HuH-7.5 (cell line): ENCODE measurements at places on chromosomes 11 and 22.

GRCh38 chr22:24728790-24729637 lies 45.5 kb downstream of the PIWIL3 start:
- peak; percentile 43 for DNase-seq

DNA sequence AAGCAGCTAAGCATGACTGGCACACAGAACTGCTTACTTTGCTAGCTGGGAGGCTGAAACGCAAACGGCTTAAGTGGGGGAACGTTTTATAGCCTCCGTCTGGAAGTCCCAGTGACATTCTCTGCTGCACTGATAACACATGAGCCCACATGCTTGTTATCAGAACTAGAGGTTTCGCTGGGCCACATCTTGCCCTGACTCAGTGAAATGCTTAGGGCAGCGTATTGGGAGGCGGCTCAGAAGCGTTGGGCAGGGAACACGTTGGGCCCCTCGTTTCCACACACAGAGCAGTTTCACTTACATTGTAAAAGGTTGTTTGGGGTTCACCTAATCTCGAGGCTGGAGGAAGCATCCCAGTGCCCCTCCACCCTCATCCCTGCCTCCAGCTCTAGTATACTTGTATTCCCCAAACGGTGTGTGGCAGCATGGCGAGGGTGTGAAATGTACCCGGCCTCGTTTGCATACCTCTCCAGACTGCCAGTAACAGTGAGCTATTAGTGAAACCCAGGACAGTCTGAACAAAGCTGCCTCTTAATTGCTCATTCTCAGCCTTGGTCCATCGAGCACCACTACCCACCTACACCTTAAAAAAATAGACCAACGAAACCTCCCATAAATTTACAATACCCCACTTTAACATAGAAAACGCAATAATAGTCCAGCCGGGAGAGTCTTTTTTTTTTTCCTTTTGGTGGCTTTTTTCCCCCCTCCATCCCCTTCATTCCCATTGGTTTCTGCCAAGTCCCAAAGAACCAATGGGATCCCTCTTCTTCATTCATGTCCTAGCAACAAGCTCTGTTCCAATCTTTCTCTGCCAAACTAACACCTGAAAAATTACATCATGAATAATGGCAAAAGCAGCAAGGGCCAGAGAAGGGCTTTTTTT lies 218.8 kb upstream of the SORL1-AS1 start:
- no peak for DNase-seq

GRCh38 chr11:35850191-35850590 lies 93.7 kb upstream of the LDLRAD3 start:
- no peak for DNase-seq

DNA sequence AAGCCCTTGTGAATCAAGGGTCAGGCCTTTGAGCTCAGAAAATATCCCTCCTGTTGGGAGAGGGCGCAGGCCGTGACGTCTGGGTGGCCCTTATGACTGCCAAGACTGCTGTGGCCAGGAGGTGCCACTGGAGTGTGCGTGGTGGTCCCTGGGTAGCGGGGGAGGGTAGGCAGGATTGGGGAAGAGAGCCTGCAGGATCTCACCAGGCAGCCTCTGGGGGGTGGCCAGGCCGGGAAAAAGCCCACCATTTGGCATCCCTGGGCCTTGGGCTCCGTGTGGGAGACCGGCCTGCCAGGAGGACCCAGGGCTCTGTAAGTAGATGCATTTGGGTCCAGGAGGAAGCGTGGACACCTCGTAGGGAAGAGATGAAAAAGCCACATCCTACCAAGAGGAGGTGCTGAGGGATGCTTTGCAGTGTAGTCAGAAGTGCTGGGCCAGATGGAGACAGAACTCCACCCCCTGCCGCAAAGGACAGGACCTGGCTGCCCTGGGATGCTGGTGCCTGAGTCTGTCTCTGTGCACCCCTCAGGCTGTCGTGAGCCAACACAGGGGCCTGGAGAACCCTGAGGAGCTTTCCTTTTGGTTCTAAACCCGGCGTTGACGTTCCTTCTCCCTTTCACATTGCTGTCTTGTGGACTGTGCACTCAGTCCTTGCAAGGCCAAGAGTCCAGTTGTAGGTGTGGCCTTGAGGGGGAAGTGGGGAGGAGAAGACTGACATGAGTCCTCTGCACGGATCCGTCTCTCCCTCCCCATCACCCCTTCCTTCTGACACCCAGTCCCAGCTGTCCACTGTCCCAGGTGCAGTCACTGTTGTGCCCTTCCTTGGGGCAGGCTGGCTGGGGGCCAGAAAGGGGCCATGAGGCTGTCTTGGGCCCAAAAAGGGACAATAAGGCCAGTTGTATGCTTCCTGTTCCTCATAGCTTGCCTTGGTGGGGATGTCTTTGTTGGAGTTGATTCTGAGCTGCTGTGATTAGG lies 12.7 kb upstream of the MIEF1 start:
- no peak for DNase-seq

- peak; percentile 36 for DNase-seq
Observed at GRCh38 chr11:75782540-75783263, 14.1 kb downstream of the DGAT2 start.

DNA sequence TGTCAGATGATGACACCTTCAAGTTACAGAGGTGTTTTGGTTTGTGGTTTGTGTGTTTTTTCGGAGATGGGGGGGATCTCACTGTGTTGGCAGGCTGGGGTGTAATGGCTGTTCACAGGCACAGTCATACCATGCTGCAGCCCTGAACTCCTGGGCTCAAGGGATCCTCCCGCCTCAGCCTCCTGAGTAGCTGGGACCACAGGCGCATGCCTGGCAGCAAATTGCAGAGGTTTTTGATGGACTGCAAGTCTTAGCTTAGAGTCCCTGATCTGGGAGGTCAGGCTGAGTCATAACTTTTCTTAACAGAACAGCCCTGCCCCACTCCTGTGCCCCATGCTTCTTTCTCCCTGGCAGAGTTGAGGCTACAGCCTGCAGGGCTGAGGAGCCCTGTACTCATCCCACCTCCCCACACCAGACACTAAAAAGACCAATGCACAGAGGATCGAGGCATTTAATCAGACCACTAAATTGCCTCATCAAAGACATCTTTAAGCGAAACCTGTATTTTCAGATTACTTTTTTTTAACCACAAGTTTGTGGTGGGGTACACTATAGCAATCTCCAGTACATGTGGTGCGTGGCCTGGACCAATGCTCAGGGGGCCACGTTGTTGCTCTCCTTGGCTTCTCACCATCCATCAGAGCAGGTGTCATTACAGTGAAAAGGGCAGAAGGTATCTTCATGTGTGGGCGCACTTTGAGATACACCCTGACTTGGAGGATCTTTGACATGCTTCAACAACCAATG lies 17.1 kb upstream of the ADORA2A start:
- no peak for DNase-seq

- no peak for DNase-seq
Observed at GRCh38 chr11:119438599-119438998, 15.6 kb upstream of the THY1 start.

DNA sequence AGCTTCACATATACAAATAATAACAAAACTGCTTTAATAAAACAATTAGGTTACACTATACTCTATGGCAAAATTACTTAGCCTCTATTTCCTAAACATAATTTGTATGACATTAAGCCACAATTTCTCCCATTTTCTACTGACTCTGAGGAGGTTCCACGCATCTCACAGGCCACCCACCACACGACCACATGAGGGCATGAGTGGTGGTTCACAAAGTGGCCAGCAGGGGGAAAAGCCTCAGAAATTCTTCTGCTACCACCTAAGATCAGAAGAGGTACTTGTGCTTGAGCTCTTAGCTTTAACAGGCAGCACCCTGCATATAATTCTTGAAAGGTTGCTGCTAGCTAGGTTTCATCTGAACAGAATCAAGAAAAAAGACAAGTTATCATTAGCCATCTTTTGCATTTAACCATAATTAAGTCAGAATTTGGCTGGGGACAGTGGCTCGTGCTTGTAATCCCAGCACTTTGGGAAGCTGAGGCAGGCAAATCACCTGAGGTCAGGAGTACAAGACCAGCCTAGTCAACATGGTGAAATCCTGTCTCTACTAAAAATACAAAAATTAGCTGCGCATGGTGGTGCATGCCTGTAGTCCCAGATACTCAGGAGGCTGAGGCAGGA lies 7.7 kb downstream of the LPXN start:
- DNase-seq = peak; percentile 10

DNA sequence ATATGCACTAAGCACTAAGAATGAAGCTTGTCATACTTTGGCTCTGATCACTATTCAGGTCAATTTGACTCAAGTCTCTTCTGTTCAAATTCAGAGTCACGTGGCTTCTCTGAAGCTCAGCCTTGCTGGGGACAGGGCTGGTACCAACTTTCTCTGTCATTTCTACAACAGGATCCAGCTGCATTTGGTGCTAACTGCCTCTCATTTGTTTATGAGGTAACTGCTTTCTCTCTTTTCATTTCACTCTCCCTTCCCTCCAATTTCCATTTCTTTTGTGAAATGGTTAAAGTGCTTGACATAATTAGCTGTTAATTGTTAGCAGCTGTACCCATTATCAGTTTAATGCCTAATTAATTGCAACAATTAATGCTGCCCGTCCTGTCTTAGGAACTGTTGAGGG lies 259.7 kb upstream of the PLET1 start:
- DNase-seq = no peak

DNA sequence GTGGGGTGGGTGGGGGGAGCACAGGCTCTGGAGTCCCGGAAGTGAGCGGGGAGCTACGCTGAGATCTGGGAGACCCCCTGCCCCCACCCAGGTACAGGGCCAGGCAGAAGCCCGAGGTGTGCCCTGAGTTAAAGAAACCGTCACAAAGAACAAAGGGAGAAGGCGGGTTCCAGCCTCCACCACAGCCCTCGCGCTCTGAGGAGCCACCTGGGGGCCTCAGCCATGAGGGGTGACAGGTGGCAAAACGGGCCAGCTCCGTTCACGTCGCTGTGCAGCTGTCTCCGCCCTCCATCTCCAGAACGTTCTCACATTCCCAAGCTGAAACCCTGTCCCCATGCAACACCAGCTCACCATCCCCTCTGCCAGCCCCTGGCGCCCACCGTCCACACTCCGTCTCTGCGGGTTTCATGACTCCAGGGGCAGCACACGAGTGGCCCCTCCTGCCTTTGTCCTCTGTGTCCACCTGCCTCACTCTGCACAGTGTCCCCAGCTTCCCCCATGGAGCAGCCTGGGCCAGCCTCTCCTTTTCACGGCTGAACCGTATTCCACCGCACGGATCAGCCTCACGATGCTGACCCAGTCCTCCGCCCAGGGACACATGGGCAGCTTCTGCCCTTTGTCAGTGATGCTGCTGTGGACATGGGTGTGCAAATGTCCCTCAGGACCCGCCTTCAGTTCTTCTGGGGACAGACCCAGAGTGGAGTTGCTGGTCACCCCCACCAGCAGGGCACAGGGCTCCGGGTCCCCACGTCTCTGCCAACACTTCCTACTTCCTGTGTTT lies 1.7 kb upstream of the MUC5B start:
- DNase-seq = peak; percentile 8

DNA sequence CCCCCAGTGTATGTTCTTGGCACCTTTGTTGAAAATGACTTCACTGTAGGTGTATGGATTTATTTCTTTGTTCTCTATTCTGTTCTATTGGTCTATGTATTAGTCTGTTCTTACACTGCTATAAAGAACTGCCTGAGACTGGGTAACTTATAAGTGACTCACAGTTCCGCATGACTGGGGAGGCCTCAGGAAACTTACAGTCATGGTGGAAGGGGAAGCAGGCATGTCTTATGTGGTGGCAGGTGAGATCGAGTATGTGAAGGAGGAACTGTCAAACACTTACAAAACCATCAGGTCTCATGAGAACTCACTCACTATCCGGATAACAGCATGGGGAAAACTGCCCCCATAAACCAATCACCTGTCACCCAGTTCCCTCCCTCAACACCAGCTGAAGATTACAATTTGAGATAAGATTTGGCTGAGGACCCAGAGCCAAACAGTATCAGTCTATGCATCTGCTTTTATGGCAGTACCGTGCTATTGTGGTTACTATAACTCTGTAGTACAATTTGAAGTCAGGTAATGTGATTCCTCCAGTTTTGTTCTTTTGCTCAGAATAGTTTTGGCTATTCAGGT lies 836.2 kb downstream of the DLG2 start:
- no peak for DNase-seq

- peak; percentile 46 for DNase-seq
Observed at GRCh38 chr22:22787786-22788459, 99.7 kb upstream of the IGLL5 start.

- peak; percentile 56 for DNase-seq
Observed at GRCh38 chr11:26331911-26332571, at the start of gene ANO3. Gene ANO3 (plus strand): TSS chr11:26332130. CDS start chr11:26332276, 146 bp downstream.

GRCh38 chr11:68033708-68034045 lies 3.2 kb downstream of the NDUFS8 start:
- no peak for DNase-seq

DNA sequence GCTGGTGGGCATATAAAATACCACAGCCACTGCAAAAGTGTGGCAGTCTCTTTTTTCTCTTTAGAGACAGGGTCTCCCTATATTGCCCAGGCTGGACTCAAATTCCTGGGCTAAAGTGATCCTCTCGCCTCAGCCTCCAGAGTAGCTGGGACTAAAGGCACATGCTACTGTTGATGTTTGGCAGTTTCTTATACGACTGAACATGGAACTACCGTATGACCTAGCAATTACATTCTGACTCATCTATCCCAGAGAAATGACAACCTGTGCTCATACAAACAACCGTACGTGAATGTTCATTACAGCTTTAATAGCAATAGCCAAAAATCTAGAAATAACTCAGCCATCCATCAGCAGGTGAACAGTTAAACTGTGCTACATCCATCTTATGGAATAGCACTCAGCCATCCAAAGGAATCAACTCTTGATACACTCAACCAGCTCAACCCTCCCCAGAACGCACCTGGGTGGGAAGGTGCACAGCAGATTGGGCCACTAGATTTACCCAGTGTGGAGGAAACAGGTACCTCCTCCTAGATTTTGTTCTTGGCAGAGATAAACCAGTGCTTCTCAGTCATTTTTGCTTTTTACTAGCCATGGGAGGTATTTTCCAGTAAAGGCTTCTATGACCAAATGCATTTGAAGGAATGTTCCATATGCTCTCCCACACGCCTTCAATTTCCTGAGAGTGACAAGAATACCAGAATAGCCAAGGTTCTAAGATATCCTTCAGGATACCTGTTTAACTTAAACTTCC lies 130.5 kb downstream of the MED15 start:
- DNase-seq = no peak

GRCh38 chr11:59807047-59807610 lies 3.4 kb downstream of the MRPL16 start:
- DNase-seq = no peak
